ENCODE measurements at places on chromosomes 5 and 9.

- no peak for DNase-seq
Observed at GRCh38 chr5:112479418-112479817, 60.3 kb upstream of the EPB41L4A start.

DNA sequence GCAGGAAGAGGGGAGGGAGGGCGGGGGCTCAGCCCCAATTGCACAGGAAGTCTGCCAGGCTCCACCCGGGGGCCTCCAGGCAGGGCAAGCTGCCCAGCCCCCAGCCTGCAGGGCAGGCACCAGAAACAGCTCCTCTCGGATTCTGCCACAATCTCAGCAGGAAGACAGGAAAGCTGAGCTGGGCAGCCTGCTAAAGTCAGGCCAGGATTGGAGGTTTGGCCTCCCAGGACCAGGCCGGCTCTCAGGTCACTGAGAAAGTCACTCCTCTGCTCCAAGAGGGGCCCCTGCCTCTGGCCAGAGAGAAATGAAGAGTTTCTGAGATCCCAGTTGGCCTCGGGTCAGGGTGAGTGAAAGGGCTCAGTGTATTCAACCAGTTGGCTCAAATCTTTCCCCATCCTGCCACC, 54.6 kb upstream of the STXBP1 start:
- DNase-seq: no peak

GRCh38 chr9:135083831-135084230, 3.6 kb upstream of the OLFM1 start:
- DNase-seq: no peak

GRCh38 chr5:108093186-108093585, 288.7 kb downstream of the FBXL17 start:
- no peak for DNase-seq

DNA sequence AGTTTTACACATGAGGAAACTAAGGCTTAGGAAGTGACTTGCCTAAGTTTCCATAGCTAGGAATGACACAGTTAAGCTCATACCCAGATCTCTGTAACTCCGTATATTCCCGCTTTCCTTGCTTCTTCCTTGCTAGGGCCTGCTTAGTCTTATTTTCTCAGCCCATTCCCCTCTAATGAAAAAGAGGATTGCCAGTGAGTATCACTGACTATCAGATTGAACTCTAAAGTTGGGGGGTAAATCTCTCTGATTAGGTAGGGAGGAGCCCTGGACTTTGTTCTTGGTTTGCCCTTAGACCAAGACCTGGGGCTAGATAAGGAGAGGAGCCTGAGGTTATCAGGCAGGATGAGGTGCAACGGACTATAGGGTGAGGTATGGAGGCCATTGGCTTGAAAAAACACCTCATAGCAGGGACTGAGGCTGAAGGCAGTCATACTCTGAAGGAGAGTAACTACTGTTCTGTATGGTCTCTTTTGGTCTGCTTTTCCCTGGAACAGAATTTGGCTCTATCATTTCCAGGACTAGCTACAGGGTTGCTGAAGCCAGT, 2.5 kb downstream of the TRIM32 start:
- no peak for DNase-seq

GRCh38 chr9:127825319-127826051, 22.8 kb downstream of the FPGS start:
- DNase-seq: peak; percentile 89

GRCh38 chr5:79471556-79471955, 42.4 kb downstream of the HOMER1 start:
- no peak for DNase-seq

- no peak for DNase-seq
Observed at GRCh38 chr9:109010746-109011145, 2.6 kb downstream of the CTNNAL1 start.

DNA sequence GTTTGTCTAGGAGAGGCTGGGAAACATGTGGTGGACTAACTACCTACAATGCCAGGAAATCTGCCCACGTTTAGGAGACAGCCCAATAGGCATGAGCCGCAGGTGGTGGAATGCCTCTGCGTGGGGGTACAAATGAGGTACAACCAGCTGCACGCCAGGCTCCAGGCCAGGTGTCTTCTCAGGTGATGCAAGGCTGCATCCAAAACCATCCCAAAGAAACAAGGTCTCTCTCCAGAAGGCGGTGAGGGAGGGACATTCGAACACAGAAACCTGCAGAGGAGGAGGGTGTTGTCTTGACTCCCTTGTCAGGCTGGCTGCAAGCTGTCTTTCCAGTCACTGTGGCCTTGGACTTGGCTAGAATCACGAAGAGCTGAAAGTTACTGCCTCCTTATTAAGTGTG, 11.6 kb downstream of the ANKH start:
- DNase-seq: no peak

DNA sequence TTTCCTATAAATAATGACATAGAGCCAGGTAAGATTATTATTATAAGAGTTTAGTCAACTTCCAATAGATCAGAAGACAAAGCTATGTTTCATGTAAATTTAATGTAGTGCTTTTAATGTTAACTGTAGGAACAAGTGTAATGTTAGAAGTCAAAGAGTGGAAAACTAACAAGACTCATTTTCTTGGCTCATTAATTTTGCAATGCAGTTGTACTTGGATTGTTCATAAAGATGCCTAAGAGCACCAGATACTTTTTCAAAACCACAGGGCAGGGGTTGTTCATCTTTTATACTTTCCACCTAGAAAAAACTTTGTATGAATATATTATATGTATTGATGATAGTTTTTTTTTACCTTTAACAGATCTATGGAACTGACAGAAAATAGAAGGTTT, 1705.3 kb upstream of the CDH9 start:
- DNase-seq: no peak

Data from 8988T (cell line).